ENCODE measurements at places on chromosomes 11 and 22.

GRCh38 chr11:115682888-115683287, 178.7 kb upstream of the CADM1 start:
- peak; percentile 78 for DNase-seq

DNA sequence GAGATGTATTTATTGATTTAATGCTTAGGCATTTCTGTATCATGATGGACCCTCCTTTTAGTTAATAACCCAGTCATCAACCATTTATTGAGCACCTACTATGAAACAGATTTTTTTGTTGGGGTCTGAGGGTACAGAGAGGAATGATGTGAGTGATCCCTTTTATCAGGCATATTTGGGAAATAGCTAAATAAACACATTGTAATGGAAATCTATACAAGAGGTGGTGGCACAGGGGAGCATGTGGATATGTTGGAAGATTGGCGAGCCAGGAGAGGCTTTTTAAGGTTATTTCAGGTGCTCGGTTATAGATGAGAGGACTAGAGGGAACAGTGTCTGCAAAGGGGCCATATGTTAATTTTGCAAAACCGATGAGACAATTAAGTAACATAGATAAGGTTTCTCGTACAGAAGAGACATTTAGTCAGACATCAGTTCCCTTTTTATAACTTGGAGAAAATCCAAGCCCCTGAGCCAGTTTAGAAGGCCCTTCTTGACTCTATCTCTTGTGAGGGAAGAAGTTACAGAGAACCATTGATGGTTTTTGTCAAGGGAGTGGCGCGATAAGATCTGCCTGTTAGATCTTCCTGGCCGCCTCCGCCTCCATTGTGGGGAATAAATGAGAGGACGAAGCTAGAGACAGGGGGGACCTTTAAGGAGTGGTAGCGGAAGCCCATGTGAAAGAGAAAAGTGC, 2.0 kb downstream of the ATXN10 start:
- no peak for DNase-seq

GRCh38 chr22:17047656-17048055, 37.1 kb upstream of the IL17RA start:
- DNase-seq = no peak

GRCh38 chr22:42273855-42274451, 3.5 kb upstream of the TCF20 start:
- DNase-seq = no peak

DNA sequence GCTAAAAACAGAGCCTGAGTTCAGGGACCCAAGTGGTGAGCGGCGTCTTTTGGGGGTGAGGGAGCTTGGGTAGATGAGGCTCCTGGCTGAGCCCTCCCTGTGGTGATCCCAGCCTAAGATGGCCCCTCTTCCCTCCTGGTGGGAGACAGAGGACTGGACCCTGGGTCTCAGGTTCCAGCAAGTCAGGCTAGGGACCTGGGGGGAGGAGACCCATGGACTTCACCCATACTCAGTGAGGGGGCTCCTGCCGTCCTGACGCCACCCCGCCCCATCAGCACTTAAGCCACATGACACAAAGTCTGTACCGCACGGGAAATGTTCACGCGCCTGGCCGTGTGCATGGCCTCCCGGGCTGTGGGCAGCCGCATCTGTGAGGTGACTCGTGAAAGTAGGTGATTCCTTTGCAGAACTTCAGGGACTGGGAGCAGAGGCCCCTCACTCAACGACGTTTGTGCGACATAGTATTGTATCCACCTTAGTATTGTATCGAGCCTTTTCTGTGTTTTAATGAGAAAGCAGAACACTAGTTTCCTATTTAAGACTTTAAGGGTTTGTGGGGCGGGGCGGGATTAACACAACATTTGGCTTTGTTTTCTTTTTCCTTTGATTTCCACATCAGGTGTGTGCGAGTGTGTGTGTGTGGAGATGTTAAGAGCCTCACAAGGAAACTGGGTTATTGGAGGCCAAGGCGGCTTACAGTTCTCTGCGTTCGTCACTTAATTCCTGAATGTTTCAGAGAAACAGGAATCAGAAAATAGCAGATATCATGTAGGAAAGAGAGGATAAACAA, 18.4 kb upstream of the TMEM191C start:
- DNase-seq = no peak

DNA sequence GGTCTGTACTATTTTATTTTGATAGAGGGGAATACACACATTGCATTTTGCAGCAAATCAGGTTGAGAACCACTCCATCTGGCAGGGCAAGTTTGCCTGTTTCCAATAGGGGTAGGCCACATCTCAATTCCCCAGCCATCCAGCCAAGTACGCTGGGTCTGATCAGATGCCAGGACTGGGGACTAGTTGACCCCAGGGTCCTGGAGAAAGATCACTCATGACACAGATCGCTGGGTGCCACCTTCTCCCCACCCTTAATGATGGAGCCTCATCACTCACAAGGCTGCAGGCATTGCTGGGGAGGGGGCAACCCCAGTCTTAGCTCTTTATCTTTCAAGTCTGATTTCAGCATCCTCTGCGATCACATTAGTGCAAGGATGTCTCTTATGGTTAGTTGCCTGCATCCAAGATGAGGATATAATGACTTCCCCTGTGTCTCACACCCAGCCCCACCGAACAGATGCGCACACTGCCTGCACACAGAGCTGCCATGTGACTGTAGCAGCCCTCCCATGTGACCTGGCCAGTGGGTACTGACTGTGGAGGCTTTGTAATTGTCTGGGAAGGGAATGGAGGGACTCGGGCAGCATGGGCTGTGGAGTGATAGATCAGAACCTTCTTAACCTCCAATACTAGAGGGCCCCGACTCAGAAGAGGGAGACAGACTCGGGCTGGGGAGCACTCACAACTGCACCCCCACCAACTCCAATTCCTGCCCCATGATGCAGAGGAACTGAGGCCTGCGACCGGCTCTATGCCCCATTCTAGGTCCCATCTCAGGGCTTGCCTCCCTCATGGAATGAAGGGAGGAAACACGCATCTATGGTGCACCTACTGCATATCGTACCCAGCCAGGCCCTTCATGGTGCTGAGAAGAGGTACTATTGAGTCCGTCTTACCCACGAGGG, 155.8 kb downstream of the DSCAML1 start:
- no peak for DNase-seq

GRCh38 chr11:35313066-35313759, 106.1 kb downstream of the SLC1A2 start:
- no peak for DNase-seq

DNA sequence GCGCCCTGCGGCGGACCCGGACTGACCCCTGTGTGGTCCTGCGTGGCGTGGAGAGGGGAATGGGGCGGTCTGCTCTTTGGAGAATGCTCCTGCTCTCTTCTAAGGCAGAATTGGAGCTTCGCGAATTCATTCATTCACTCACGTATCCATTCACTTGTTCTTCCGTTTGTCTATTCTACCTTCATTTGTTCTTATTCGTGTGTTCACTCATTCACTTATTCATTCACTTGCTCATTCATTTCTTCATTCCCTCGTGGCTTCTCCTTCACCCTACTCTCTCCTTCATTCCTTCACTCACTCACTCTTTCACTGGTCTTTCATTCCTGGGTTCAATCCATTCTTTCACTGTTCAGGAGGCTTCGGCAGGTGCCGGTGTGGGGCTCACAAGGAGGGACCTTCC, 69.6 kb downstream of the WNT7B start:
- no peak for DNase-seq

DNA sequence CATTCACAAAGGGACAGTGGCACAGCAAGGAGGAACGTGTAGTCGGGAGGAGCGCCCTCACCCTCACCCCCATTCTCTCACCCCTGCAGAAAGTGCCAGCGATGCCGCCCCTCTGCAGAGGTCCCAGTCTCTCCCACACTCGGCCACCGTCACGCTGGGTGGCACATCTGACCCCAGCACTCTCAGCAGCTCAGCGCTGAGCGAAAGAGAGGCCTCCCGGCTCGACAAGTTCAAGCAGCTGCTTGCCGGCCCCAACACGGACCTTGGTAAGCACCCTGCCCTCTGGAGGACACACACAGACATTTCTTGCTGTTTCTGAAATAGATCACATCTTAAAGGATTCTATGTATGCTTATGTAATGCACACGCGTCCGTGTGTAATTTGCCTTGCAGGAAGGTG, 34.9 kb downstream of the TBC1D22A start:
- no peak for DNase-seq

DNA sequence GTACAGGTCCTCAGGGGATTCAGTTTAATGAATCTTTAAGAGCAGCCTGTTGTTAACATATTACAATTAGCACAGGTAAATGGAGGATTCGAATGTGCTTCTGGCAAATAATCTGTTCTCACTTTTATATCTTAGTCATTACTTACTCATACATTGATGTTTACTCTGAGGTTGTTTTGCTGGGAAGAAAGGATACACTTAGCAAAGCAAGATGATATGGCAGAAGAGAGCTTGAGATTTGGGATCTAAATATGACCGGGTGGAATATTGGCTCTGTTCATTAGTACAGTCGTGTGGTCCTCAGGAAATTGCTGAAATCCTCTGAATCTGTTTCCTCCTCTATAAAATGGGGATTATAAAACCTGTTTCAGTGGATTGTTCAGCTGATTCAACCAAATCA, 59.7 kb downstream of the SPON1 start:
- DNase-seq = peak; percentile 18

DNA sequence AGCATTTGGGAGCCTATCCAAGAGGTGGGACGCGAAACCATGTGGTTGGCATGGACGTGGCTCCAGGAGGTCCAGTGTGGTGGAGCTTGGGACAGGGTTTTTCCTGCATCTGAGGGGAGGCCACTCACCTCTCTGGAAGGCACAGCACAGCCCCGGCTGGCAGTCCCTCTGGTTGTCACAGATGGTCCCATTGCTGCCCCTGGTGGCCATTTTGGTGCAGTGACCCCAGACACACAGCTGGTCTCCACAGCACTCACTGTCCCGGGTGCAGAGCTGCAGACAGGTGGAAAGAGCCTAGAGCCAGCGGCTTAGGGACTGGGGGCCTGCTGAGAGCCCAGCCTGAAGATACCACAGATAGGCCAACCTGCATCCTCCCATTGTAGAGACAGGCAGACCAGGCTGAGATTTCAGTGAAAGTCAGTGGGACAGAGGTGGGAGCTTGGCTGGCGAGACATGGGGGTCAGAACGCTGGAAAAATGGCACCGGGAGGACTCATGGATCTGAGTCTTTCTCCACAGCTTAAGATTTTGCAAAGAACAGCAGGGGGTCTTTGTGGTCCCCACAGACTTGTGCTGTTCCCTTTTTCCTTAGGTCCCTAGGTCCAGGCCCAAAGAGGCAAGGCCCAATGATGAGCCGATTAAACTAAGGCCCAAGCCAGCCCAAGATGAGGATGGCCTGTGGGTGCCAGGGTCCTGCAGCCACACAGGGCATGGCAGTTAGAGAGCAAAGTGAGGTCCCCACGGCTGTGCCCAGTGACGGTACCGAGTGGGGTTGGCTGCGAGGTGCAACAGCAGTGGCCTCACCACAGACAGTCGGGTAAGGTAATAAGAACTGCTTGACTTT, 41.4 kb downstream of the DKK3 start:
- peak; percentile 67 for DNase-seq

GRCh38 chr11:119367661-119368120, 13.8 kb downstream of the USP2 start:
- no peak for DNase-seq

DNA sequence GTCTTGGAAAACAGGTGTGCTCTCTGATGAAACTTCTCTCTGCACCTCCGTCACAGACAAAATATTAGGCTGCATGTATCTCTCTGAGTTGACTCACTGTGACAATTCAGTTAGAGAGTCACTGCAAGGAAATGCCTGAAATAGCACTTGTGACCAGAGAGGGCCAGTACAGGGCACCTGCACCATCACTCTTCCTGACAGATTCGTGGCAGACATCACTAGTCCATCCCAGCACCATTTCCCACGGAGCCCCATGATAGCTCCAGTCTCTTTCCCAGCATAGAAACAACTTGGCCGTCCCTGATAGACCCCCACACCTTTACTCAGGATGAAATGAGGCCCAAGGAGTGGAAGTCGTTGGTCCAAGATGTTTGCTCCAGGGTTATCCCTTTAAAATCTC, 73.3 kb upstream of the ISX start:
- peak; percentile 35 for DNase-seq

DNA sequence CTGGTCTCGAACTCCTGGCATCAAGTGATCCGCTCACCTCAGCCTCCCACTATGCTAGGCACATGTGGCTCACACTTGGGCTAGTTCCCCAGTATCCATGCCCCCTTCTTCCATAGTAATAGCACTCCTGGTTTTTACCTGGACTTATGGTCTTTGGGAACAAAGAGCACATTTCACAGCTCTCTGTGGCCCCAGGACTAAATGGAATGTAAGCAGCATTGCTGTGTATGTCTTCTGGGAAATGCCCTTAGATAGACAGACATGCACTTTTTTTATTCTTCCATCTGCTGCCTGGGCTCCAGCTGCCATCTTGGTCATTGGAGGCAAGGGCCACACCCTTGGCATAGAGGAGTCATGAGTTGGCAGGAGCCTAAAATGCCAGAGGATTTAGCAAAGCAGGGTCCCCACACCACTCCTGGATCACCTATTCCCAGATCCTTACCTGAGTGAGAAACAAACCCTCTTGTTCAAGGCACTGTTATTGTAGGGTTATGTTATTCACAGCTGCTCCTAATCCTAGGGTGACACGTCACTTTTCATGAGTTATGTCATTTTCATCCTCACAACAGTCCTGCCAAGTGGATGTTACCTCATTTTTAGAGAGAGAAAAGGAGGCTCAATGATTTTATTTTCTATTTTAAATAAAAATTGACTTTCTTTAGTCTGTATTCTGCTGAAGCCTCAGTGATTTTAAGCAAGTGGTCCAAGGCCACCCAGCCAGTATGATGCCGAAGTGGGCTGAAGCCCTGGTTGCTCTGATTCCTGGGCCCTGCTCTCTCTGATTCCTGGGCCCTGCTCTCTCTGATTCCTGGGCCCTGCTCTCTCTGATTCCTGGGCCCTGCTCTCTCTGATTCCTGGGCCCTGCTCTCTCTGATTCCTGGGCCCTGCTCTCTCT, 15.7 kb upstream of the GDPD5 start:
- no peak for DNase-seq

DNA sequence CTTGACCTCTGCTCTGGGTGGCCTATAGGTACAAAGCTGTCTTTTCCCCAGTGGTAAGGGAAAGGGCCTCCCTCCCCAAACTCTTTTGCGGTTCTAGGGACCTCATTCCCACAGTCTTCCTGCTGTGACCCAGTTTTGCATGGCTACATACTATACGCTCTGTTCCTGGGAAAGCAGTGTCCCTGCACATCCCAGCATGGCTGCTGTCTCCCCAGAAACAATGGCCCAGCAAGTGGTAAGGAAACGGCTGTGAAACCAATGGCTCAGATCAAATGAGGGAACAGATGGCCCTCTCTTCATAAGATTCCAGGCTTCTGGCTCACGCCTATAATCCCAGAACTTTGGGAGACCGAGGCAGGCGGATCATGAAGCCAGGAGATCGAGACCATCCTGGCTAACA, 41.1 kb downstream of the RPL27A start:
- DNase-seq = no peak

GRCh38 chr22:49602481-49602880, 225.2 kb downstream of the BRD1 start:
- DNase-seq = no peak

DNA sequence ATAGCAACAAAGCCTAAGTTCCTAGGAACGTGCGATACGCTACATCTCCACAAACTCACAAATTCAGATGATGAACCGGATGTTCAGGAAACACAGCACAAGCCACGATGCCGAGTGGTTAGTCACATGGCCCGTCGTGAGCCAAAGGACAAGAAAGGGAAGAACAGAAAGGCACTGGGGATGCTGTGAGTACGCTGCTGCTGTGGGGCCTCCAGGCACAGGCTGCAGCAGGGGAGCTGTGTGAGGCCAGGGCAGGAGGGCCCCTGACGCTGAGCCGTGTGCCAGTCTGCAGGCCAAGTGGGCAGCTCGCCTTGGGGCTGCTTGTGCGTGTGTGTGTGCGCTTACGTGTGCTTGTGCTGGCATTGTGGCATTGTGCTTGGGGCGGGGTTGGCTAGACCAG, 89.4 kb downstream of the CTTN start:
- no peak for DNase-seq

All from M059J (cell line).